GM23338 (cell line): ENCODE measurements at places on chromosomes 3 and 15.

DNA sequence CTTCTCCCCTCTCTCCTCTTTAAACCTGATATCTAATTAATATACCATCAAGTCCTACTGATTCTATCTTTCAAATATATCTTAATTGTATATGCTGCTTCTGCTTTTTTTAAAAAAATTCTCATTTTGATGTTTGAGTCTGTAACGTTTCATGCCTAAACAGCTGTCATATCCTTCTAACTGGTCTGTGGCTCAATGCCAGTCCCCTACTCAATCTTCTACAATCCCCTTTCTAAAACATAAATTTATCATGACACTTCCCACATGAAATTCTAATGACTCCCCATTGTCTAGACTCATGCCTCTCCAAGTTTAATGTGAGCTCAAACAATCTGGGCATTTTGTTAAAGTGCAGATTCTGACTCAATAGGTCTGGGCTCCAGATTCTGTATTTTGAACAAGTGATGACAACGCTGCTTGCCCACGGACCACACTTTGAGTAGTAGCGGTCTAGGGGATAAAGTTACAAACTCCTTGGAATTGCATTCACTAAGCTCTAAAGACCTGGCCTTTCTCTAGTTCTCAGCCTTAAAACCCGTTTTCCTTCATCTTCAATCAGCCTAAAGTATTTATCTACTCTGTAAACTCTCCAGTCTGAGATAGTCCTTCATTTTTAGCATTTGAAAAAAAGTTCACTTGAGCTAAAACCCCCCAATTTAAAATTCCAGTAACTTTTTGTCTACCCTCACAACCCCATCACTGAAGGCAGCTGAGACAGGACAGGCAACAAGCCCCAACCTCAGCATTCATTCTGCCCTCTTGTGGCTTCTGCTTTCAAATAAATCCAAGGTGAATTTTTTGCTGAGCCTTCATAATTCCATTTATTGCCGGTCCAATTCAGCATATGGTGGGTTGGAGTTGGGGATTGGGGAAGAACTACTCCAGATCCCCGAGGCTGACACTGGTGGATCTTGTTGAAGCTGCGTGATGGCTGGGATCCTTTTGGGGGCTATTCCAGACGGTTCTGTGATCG is 88.1 kb upstream of the THRB start:
- peak; percentile 39 for DNase-seq

DNA sequence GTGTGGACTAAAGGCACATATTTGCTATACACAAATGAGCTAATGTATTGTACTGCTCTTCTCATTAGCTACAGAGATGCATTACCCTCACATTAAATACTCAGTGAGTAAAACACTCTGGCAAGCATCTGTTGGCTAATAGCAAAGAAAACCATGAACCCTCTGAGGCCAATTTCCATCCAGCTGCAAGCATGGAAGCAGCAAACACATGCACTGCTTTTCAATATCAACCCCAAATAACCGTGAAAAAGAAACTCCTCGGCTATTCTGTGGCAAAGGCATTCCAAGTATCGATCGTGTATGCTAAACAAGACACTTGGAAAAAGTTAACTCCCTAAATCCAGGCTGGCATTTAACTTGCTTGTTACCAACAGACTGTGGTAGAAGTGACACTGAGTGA is 67.0 kb downstream of the PEAK1 start:
- no peak for DNase-seq

- no peak for DNase-seq
These were observed 154.9 kb downstream of the EBLN2 start for GRCh38 chr3:73216310-73216709.

DNA sequence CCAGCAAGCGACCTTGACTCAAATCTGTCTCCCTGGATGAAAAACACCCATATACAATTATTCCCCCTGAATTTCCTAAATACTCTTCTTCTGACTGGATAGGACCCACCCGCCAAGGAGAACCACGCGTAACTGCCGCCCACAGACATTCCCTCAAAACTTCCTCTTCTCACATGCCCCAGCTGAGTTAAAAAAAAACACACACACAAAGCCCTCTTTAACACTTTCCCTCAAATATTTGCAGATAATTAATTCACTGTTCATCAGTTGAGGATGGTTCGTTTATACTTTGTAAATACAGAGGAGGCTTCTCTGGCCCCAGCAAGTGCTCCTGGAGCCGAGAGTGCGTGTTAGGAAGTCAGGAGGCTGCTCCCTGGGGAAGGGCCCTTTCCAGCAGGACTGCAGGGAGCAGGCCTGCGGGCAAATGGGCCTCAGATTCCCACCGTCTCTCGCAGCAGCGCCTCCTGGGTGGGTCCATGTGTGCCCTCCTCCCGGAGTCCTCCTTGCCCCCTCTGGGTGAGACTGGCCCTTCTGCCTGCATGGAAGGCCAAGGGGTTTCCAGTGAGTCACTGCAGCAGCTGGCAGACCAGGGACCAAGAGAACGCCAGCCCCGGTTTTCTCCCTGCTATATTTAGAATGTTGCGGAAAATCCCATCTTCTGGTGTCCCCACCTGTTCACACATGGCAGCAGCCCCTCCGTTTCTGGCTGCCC is 46.8 kb downstream of the MGLL start:
- DNase-seq, result no peak

DNA sequence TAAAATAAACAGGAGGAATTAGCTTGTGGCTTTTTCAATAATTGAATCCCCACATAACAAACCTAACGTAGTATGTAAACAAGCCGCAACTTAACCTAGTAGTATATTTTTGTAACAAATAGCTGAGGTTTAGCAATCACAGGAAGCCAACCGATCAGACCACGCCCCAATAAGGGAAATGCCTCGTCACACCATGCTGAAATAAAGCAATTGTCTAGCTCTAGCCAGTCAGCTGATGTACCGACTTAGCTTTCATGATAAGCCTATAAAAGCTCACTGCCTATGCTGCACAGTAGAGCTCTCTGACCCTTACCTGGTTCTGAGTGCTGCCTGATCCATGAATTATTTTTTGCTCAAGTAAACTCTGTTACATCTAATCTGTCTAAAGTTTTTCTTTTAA is 208.9 kb downstream of the ROBO1 start:
- peak; percentile 2 for DNase-seq

- DNase-seq, result peak; percentile 56
These were observed 153.4 kb downstream of the LMLN start for GRCh38 chr3:198113206-198114053.

DNA sequence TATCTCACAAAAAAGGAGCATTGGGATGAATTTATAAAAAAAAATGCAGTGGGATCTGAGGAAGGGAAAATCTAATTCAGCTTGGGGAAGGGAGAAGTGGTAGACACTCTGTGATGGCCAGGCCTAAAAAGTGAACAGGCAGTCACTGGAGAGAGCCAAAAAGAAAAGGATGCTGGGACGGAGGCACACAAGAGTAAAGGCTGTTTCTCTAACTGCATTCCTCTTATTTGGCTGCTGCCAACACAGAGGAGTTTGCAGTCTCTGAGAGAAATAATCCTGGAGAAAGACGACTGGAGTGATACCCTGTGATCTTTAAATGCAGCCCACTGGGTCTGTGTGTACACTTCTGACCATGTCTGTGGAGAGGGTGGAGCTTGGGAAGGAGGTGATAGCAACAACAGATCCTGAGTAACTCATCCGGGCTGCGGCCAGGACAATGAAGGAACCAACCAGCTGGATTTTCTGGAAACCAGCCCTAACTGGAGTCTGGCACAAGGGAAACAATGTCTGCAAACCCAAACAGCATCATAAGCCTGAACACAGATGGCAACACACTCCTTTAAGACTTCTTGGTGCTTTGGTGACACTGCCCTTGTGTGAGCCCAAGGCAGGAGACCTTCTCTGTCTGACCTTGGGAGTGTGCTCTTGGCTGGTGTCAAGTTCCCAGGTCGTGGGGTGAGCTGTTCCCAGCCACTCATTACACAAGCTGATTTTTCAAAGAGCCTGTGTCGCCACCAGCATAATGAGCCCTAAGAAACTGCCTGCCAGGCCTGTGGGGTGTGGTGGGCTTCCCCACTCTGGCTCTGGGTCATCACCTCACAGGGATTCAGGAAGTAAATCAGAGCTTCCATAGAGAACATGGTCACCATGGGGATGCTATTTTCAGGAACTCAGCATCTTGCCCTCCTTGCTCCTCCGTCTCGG is 8.0 kb downstream of the FYCO1 start:
- DNase-seq, result no peak

GRCh38 chr15:39304931-39305728 is 275.7 kb upstream of the THBS1 start:
- no peak for DNase-seq

- DNase-seq, result no peak
These were observed 10.9 kb downstream of the SMAD3 start for GRCh38 chr15:67076147-67076843.

- no peak for DNase-seq
These were observed 160.0 kb upstream of the SNTN start for GRCh38 chr3:63492464-63492863.

- peak; percentile 81 for DNase-seq
These were observed 16.7 kb upstream of the SOX2 start for GRCh38 chr3:181694805-181695660.
